ENCODE measurements at places on chromosomes 13 and 19.

GRCh38 chr19:33902802-33903488 is 106.3 kb downstream of the KCTD15 start:
- no peak for DNase-seq

DNA sequence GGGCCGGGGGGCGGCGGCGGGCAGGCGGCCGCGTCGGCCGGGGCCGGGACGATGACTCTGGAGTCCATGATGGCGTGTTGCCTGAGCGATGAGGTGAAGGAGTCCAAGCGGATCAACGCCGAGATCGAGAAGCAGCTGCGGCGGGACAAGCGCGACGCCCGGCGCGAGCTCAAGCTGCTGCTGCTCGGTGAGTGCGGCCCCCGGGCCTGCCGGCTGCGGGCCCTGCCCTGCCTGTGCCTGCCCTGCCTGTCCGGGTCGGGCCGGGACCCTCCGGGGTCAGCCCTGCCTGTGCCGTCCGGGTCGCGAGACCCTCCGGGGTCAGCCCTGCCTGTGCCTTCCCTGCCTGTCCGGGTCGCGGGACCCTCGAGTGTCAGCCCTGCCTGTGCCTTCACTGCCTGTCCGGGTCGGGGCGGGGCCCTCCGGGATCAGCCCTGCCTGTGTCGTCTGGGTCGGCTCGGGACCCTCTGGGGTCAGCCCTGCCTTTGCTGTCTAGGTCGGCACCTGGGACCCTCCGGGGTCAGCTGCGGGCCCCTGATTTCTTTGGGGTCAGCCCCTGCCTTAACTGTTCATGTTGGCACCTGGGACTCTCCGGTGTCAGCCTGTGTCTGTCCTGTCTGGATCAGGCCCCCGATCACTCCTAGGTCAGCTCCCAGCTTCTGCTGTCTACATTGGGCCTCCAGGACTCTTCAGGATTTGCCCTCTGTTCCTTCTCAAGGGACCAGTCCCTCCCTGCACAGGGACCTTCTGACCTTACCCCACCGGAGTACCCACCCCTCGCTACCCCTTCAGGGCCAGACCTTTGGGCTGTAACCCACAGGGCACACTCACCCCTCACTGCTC is 659 bp downstream of the GNA11 start:
- DNase-seq, result no peak

DNA sequence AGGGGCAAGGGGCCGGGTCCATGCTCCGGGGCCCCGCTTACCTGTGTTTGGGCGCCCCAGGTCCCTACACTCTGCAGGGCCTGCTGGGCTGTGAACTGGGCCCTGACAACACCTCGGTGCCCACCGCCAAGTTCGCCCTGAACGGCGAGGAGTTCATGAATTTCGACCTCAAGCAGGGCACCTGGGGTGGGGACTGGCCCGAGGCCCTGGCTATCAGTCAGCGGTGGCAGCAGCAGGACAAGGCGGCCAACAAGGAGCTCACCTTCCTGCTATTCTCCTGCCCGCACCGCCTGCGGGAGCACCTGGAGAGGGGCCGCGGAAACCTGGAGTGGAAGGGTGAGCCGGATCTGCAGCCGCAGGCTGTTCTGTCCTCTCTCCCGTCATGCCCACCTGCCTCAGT is 1.7 kb downstream of the FCGRT start:
- no peak for DNase-seq

DNA sequence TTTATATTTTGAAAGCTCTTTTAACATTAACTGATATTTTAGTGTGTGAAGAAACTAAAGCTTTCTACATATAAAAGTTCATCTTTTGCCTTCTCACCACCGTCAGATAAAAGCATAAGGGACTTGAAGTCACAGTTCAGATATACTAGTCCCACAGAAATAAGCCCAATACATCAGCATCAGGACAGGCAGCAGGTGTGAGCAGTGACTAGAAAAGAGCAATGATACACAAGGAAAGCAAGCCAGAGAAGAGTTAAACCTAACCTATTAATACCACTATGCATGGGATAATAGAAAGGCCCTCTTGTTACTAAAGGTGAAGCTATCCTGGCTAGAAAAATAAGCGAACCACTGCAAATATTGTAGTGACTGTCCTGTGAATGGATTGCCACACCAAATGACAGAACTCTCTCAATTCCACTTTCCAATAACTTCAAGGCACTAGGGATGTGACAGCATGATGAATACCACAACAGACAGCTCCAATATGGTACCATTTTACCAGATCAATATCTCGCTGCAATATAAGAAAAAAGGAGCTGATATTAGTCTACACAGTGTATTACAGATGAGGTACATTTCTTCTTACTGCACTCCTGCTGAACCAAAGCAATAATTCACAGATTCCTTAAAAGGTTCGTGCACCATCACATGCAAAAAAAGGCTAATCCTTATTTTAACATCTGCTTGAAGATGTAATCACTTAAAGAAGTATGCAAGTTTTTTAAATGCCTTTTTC is 114.1 kb downstream of the DACH1 start:
- no peak for DNase-seq

DNA sequence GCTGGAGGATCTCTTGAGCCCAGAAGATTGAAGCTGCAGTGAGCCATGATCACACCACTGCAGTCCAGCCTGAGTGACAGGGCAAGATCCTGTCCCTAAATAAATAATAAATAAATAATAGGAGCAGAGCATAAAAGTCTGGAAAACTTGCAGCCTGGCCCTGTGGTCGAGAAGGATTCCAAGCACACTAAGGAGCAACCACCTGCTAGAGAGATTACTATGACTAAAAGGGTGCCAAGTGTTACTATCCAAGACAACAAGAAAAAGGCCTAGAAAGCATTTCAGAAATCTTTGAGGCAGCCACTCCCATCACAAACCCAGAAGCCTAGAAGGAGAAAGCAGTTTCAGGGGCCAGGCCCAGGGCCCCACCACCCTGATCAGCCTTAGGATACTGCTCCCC is 46.1 kb downstream of the LHFPL6 start:
- DNase-seq, result no peak

DNA sequence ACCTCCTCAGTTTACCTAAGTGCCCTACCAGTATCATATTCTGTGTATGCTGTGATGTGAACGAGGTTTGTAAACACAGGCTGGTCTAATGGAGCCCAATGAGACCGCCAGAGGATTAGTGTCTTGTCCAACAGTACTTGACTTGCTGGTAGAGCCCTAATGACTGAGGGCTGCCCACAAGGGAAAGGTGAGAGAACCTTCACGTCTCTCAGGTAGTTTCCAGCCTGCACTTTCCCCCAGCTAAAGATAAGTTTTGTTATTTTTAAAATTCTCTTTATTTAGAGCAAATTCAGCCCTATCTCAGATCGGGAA is 498 bp upstream of the RBM26 start:
- DNase-seq, result no peak

GRCh38 chr13:114025405-114025713 is 51.5 kb upstream of the C13orf46 start:
- DNase-seq, result no peak

DNA sequence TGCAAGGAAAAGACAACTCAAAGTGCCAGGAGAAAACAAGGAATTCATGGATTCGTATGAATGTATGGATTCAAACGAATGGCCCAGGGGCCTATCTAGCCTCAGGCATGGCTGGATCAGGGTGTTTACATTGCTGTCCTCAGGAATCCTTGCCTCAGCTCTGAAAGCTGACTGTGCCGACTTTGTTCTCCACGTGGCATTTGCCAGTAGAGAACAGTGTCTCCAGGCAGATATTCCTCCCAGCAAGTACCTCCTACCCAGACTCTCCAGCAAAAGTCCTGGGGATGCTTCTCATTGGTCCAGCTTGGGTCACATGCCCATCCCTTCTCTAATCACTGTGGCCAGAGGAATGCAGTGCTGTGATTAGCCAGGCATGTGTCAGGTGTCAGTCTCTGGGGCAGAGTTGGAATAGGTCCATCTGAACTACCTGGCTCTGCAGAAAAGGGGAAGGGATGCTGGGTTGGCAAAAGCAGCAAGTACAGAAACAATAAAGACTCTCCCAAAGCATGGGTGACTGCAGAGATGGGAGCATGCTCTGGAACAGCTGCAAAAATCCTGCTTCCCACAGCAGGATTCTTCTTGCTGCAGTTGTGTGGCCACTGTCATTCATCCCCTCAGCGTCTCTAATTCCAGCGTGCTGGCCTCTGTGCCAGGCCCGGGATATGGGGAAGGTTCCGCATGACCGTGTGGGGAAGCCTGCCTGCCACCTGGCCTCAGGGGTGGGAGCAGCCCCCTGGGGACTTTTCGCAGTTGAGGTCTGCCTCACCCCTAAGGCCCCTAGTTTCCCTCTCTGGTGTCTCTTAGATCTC is 30.0 kb downstream of the CCNE1 start:
- DNase-seq, result no peak

DNA sequence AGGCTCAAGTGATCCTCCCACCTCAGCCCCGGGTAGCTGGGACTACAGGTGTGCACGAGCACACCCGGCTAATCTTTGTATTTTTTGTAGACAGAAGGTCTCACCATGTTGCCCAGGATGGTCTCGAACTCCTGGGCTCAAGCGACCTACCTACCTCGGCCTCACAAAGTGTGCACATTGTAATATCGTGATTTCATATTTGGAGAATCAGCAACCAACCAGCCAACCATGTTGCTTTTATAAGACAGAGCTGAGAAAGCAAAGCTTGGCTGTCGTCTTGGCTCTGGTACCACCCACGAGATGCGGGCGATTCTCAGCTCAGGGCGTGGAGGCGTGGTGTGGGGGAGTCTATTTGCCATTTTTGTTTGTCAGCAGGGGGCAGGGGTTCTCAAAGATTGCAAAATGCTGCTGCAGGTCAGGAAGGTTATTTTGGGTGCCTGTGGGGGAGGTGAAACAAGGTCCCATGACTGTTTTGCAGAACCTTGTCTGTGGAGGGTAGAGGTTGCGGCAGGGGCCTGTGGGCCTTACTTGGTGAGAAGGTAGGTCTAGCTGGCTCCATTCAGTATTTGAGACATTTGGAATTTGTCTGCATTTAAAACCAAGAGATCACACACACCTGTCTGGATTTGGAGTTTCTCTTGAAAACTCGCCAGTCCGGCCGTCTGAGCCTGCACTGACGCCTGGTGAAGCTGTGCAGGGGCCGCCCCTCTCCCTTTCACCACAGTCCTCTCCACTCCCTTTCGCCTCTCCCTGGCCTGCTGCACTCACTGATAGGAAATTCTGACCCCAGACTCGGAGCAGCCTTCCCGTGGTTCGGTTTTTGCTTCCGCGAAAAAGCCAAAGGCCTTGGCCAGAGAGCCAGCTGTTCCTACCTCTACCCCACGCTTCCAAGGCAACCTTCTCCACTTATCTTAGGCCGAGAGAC is 15.4 kb downstream of the TNFAIP8L1 start:
- no peak for DNase-seq

GRCh38 chr13:113883921-113884804 is 20.3 kb upstream of the GAS6 start:
- no peak for DNase-seq

GRCh38 chr19:54356444-54357056 is 8.2 kb downstream of the LAIR1 start:
- no peak for DNase-seq

GRCh38 chr13:65826657-65827056 is 1403.5 kb downstream of the PCDH9 start:
- no peak for DNase-seq

DNA sequence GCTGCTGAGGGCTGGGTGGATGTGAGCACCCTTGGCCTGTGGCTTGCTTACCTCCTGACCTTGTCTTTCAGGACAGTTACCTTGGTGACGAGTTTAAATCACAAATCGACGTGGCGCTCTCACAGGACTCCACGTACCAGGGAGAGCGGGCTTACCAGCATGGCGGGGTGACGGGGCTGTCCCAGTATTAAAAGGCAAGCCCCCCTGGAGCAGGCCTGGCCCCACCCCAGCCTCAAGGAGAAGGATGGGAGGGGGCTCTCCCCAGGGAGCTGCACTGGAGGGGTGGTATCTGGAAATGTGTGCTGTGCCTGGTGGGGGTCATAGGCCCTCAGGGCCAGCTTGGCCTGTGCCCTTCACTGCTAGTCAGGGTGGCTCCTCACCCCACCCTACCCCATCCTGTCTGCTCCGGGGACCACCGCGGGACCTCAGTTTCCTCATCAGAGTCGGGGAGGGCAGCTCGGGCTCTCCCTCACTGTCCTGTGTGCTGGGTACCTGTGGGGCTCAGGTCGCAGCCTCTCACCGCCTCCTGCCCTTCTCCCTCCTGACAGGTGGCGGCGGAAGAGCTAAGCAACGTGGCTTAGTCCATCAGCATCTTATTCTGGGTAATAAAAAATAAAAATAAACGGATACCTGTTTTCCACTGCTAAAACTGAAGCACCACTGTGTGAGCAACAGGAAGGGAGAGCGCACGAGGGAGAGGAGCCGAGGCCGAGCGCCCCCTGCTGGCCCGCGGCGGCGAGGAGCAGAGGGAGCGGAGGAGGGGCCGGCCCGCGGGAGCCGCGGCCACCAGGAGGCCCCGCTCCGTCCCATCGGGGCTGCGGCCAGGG is 29.8 kb downstream of the CERS1 start:
- DNase-seq, result peak; percentile 25

DNA sequence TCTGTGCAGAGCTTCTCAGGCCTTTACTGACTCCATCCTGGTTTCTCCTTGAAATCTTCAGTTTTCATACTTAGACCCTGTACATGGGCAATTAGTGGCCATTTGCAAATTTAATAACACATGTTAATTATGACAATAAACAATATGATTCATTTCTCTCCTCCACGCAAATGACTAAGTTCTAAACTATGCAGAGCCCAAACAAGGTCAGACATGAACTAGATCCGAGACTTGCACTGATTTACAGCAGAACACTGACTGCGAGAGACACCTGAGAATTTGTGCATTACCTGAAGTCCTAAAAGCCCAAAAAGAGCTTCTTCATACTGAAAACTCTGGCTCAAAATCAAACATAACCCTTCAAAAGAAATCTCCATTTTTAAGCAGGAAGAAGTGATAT is 521.8 kb downstream of the MYO16 start:
- DNase-seq, result no peak

DNA sequence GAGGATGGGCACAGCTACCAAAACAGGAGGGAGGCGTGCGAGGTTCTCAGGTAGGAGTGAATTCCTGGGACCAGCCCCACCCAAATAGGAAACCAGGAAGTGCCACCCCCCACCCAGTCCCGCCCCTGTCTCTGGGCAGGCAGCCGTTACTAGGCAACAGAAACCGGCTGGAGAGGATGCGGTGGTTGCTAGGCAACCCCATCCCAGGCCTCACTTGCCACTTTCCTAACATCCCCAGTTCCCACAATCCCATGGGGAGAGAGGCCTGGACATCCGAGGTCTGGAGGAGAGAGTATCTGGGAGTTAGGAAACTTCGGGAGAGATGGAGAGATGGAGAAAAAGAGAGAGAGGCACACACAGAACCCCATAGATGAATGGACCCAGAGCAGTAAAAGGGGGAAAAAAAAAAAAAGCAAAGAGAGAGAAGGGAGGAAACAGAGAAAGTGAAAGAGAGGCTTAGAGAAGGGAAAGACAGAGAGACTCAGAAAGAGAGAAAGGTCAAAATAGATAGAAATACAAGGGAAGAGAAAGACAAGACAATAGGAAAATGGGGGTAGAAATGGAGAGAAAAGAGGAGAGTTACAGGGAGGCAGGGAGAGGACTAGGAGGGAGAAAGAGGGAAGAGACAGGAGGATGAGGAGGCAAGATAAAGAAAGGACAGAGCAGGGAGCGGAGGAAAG is 3.8 kb downstream of the GRIK5 start:
- peak; percentile 22 for DNase-seq
